ENCODE measurements at places on chromosomes 6 and 20. TPM values are rescaled to one million over a fixed set of nuclear protein-coding genes. Genes with fewer than 3 reads are reported as not detected.
A peak's percentile ranks its signal among the peaks of the same experiment; 100 is the strongest.

The BIRC7 gene
- not detected for total RNA-seq

The RAD21L1 gene
- not detected for total RNA-seq

The ZKSCAN3 gene
- 2.4 TPM for total RNA-seq

The IP6K3 gene
- total RNA-seq: 0.08 TPM

The ZNF334 gene
- 2.0 TPM for total RNA-seq

The THBD gene
- total RNA-seq: 46.5 TPM

GRCh38 chr6:90701146-90701781 is 114.4 kb upstream of the MAP3K7 start:
- ATAC-seq: no peak

- ATAC-seq: peak; percentile 71
These were observed 424 bp upstream of the KIF13A start for GRCh38 chr6:17987697-17988421.

- ATAC-seq: no peak
These were observed 55.9 kb downstream of the STXBP5 start for GRCh38 chr6:147260091-147260490.

GRCh38 chr6:137471986-137472385 is 22.2 kb downstream of the OLIG3 start:
- ATAC-seq: no peak

GRCh38 chr6:44542401-44543116 is 155.1 kb downstream of the CDC5L start:
- ATAC-seq: no peak

GRCh38 chr6:109508166-109508860 is 25.3 kb upstream of the ZBTB24 start:
- ATAC-seq: peak; percentile 74

- ATAC-seq: no peak
These were observed 8.3 kb downstream of the B4GALT5 start for GRCh38 chr20:49705358-49705757.

GRCh38 chr6:152189736-152190135 is 382.3 kb downstream of the ESR1 start:
- no peak for ATAC-seq

GRCh38 chr6:149366267-149366921 is 33.7 kb upstream of the SUMO4 start:
- no peak for ATAC-seq

- ATAC-seq: no peak
These were observed 14.2 kb downstream of the RBM38 start for GRCh38 chr20:57405236-57406016.

DNA sequence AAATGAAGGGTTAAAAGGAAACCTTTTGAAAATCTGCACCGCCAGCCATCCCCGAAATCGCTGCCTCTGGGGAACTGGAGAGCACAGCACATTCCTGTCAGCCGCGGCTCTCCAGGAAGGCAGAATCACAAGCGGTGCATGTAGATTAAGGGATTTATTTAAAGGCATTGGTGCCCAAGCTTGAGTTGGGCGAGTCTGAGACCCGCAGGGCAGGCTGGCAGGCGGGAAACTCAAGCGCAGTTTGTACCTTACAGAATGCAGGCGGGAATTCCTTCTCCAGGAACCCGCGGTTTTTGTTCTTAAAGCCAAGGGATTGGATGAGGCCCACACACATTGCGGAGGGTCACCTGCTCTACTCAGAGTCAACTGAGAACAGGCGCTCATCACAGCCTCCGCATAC is 10.8 kb downstream of the GPR31 start:
- ATAC-seq: no peak

GRCh38 chr6:119350952-119351372 is 1.4 kb upstream of the MAN1A1 start:
- no peak for ATAC-seq

- no peak for ATAC-seq
These were observed 71.1 kb downstream of the SLC22A23 start for GRCh38 chr6:3385660-3386151.

DNA sequence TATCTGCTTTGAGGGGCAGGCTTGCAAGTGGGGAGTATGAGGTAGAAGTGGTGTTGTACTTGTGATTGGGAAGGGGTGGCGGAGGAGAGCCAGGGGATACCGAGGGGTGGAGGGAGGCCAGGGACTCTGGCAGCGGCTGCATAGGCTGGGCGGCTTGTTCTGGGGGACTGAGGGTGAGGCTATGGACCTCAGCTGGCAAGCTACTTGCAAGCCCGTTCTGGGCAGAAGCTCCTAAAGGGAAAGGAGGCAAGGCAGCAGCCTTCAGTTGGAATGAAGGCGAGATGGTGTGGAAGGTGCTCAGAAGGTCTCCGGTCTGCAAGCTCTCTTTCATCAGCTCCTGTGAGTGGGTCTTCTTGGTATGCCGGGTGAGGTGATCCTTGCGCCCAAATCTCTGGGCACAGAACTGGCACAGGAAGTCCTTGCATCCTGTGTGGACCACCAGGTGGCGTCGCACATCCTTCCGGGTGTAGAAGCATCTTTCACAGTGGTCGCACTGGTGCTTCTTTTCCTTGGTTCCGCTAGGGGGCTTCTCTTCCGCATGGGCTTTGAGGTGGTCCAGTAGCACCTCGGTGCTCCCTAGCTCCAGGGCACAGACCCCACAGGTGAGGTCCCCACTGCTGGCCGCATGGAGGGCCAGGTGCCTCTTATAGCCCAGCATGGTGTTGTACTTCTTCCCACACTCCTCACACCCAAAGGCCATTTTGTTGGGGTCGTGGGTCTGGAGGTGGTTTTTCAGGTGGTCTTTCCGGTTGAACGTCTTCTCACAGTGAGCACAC is 66.0 kb downstream of the PLAGL1 start:
- no peak for ATAC-seq

DNA sequence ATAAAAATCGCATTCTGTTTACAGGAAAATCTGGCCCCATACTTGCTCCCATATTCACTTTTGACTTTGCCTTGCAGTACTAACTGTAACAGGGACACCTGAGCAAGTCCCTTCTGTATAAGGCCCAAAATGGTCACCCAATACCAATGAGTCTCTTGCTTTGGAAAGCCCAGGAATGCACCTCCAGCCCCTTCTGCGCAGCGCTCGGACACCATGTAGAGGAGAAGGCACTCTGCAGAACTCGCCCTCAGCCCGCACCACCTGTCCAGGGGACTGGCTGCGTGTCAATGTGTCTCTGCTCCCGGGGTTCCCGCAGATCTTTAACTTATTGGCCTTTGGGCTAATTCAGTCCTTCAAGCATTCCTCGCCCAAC is 746 bp upstream of the PRND start:
- peak; percentile 5 for ATAC-seq

- no peak for ATAC-seq
These were observed 362.7 kb upstream of the IMPG1 start for GRCh38 chr6:76435174-76435573.

GRCh38 chr6:134925800-134926199 is 24.1 kb downstream of the ALDH8A1 start:
- ATAC-seq: peak; percentile 94
